ENCODE measurements at places on chromosomes 2 and 18. TPM values are rescaled to one million over a fixed set of nuclear protein-coding genes. Genes with fewer than 3 reads are reported as not detected.

Gene XIRP2
- total RNA-seq, result 20.7 TPM

Gene MYOM1
- 70.2 TPM for total RNA-seq

Gene ASB3
- total RNA-seq, result 30.4 TPM

Gene NFE2L2
- total RNA-seq, result 68.6 TPM

Gene ALK
- 0.10 TPM for total RNA-seq

Gene CNGA3
- total RNA-seq, result 0.10 TPM

Data from skin of body (tissue), 3 donors.